ENCODE measurements at places on chromosomes 6 and 20.

DNA sequence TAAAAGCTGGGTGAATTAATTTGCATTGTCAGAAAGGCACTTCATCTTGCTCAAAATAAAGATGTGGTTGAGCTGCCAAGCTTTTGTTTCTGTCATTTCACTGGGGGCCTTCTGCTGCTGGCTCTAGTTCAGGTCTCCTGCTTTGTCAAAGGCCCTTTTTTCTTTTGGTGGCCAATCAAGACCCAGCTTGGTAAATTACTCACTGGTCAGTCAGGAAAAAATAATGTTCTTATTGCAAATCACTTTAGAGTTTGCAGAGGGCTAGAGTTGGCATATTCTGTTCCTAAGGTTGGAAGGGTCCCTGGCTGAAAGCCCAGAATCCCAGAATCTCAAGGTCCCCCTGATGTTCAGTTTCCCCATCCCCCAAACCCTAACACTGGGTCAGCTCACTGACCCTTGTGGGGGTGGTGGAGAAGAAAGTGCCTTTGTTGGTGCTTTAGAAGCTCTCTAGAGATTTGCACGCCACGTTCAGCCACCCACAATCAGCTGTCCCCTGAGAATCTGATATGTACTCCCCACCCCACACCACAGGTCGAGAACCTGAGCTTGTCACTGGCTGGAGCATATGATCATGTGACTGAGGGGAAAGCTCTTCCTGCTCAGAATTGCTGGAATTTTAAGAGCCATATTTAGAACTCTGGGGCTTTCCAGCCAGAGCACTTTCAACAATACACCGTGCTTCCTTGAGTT lies 21.7 kb upstream of the BNIP5 start:
- DNase-seq: no peak

DNA sequence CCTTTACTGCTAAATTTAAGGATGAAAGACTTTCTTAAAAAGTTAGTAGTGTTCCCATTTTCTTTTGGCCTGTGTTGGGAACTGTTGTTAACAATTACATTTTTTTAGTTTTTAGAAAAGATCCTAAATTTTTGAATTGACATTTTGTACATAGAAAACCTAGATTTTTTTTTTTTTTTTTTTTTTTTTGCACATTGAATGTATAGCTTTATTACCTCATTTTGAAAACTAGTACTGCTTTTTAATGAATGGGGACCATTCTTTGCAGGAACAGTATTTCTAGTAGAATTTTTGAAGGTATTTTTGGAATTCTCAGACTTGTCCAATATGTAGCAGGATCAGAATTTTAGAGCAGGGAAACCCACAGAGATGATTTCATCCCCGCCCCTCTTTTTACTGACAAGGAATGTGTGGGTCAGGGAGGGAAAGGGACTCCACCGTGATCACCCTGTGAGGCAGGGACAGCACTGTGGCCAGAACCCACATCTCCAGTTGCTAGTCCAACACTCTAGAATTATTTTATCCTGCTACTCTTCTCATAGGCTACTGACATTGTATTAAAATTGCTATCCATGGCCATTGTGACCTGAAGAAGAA lies 154.4 kb upstream of the SUPT3H start:
- DNase-seq: no peak

DNA sequence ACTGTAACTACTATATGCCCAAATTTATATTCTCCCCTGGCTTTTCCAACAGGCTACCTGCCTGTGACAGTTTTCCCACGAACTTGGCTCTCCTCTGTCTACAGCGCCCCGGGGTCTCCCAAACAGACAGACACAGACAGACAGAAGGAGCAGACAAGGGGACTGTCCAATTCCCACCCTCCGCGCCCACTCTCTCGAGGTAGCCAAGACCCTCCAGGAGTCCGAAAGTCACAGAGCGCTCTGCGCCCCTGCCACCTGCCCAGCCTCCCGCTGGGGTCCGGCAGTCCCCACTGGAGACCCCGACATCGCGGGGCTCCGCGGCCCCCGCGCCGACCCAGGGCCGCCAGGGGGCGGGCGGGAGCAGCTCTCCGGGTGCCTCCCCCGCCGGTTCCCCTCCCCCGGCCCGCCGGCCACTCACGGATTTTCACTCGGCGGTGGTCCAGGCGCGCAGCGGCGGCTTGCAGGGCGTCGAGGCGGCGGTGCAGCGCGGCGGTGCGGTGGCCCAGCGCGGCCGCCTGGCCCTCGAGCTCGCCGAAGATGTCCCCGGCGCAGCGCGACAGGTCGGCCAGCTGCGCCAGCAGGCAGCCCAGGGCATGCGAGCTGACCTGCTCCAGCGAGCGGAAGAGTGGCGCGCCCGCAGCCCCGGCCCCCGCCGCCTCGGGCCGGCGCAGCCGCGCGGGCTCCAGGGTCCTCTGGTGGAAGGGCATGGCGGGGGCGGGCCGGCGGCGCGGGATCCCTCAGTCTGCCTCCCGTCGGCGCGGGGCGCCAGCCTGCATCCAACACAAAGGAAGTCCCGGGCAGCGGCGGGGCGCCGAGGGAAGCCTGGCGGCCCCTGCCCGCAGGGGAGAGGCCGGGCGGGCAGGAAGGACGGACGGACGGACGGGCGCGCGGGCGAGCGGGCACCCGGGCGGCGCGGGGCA lies 81.3 kb upstream of the CCDC28A start:
- DNase-seq: peak; percentile 53

GRCh38 chr6:1063671-1064355 lies 248.1 kb upstream of the FOXQ1 start:
- DNase-seq: no peak

DNA sequence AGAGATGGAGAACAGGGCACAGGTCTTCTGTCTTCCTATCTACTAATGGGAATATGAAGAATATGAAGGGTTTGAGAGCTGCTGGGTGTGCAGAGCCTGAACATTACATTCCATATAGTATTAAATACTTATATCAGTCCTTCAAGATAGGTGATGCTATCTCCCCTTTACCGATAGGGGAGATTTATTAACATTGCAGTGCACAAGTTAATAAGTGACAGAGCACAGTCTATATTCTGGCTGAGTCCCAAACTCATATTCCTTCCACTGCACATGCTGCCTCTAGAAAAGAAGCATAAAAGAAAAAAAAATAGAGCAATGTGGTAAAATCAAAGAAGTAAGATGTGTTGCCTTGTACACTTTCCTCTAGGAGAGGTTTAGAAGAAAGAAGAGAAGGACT lies 18.5 kb upstream of the KIAA0408 start:
- DNase-seq: no peak

- DNase-seq: no peak
Observed at GRCh38 chr6:164579035-164579434, 730.4 kb downstream of the C6orf118 start.

- no peak for DNase-seq
Observed at GRCh38 chr6:129662406-129662766, 47.6 kb downstream of the ARHGAP18 start.
